Karpas-422 (cell line): ENCODE measurements at places on chromosomes 2 and 18. TPM values are rescaled to one million over a fixed set of nuclear protein-coding genes. Genes with fewer than 3 reads are reported as not detected.

GRCh38 chr2:23826040-23826439 lies 100.9 kb downstream of the ATAD2B start:
- peak; percentile 42 for DNase-seq
- H3K4me1 ChIP-seq: peaks cover 33% of the 10 kb centered on the region
- no peak overlapping the region for H3K4me3 ChIP-seq
- no peaks in the 10 kb centered on the region for H3K36me3 ChIP-seq
- no peaks in the 10 kb centered on the region for H3K27me3 ChIP-seq
- peak overlapping the region; percentile 51 for H3K27ac ChIP-seq

- H3K27ac ChIP-seq: no peak overlapping the region
- no peaks in the 10 kb centered on the region for H3K27me3 ChIP-seq
- H3K4me3 ChIP-seq: no peak overlapping the region
- DNase-seq: no peak
These were observed 53.7 kb downstream of the HS1BP3 start for GRCh38 chr2:20596973-20597859.

KCNE4 gene
- not detected in 2 replicates for total RNA-seq

GRCh38 chr2:120497261-120497977 lies 151.5 kb downstream of the INHBB start:
- H3K27me3 ChIP-seq: no peaks in the 10 kb centered on the region
- H3K4me3 ChIP-seq: no peak overlapping the region
- no peak overlapping the region for H3K27ac ChIP-seq
- H3K36me3 ChIP-seq: no peaks in the 10 kb centered on the region
- H3K4me1 ChIP-seq: no peaks in the 10 kb centered on the region

- no peaks in the 10 kb centered on the region for H3K27me3 ChIP-seq
- peaks cover 65% of the 10 kb centered on the region for H3K4me1 ChIP-seq
- H3K36me3 ChIP-seq: peaks cover 7% of the 10 kb centered on the region; the same call in 1 of the 2 replicates
These were observed at the start of gene AFF3 for GRCh38 chr2:100142393-100142792. TSS of gene AFF3 (minus strand) at chr2:100142590. CDS start at chr2:100104454, 38,136 bp downstream.

DNA sequence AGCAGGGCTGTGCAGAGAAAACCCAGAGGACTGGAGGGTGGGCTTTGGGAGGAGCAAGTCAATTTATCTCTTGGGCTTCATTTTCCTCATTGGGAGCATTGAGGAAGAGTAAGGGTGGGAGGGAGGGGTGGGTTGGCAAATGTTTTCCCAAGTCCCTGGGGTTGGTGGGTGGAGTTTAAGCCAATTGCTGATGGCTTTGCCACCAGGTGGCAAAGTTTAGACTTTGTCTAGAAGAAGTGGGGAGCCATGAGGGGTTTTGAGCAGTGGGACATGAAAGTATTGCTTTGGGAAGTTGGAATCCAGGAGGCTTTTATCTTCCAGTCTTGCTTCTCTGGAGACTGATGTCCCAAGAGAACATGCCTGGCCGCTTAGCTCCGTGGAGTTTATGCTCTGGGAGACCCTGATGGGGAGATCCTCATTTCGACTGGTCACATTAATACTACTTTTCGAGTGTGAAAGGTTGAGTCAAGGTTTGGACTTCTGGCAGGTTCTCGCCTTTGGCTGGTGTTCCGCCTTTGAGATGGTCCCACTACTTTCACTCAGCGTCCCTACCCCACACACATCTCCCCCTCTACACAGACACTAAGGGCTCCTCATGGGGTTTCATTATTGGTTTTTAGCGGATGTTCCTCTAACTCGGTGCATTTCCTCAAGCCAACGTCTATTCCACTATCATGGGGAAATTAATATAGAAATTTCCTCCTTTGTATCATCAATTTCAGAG lies 126.7 kb downstream of the PRKCE start:
- H3K27ac ChIP-seq: no peak overlapping the region
- H3K36me3 ChIP-seq: 0 out of 2 replicates have a peak, but pooled peaks cover 10% of the 10 kb centered on the region

RIT2 gene
- not detected in 2 replicates for total RNA-seq

GRCh38 chr2:85926931-85927661 lies 38.3 kb upstream of the ST3GAL5 start:
- H3K4me3 ChIP-seq: no peak overlapping the region
- DNase-seq: no peak
- no peak overlapping the region for H3K27ac ChIP-seq
- H3K27me3 ChIP-seq: no peaks in the 10 kb centered on the region
- no peaks in the 10 kb centered on the region for H3K36me3 ChIP-seq

GRCh38 chr2:161206471-161207032 lies 46.3 kb downstream of the TANK start:
- no peaks in the 10 kb centered on the region for H3K27me3 ChIP-seq
- DNase-seq: no peak
- peaks cover 94% of the 10 kb centered on the region for H3K36me3 ChIP-seq
- no peak overlapping the region for H3K4me3 ChIP-seq
- peaks cover 46% of the 10 kb centered on the region for H3K4me1 ChIP-seq

C1QL2 gene
- not detected in 2 replicates for total RNA-seq

DNA sequence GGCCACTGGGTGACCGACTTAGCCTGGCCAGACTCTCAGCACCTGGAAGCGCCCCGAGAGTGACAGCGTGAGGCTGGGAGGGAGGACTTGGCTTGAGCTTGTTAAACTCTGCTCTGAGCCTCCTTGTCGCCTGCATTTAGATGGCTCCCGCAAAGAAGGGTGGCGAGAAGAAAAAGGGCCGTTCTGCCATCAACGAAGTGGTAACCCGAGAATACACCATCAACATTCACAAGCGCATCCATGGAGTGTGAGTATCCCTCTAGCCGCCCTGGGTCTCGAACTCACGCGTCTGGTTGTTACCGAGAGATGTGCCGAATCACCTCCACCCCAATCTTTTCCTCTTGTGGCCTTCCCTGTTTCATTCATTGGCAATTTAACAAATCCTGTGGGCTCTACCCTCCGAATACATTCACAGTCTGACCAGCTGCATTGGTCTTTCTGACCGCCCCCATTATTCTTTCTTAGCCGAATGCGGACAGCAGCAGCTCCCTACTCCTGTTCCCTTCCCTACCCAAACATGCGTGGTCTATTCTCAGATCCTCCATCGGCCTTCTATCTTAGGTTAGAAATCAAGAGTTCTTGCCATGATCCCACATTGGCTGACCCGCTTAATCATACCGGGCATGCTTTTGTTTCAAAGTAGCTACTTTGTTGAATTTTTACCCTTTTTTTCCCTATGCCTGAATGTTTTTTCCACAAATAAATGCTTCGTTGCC lies 631 bp downstream of the RPL31 start:
- peaks cover 19% of the 10 kb centered on the region for H3K4me1 ChIP-seq
- H3K27ac ChIP-seq: peak overlapping the region; percentile 82
- peaks cover 53% of the 10 kb centered on the region for H3K36me3 ChIP-seq
- H3K4me3 ChIP-seq: peak overlapping the region; percentile 98
- no peak for DNase-seq

PARD6G gene
- not detected in 2 replicates for total RNA-seq

- H3K27ac ChIP-seq: no peak overlapping the region
- DNase-seq: no peak
- H3K36me3 ChIP-seq: no peaks in the 10 kb centered on the region
- no peaks in the 10 kb centered on the region for H3K27me3 ChIP-seq
- H3K4me1 ChIP-seq: no peaks in the 10 kb centered on the region
These were observed 255.3 kb downstream of the NR4A2 start for GRCh38 chr2:156077041-156077742.

DNA sequence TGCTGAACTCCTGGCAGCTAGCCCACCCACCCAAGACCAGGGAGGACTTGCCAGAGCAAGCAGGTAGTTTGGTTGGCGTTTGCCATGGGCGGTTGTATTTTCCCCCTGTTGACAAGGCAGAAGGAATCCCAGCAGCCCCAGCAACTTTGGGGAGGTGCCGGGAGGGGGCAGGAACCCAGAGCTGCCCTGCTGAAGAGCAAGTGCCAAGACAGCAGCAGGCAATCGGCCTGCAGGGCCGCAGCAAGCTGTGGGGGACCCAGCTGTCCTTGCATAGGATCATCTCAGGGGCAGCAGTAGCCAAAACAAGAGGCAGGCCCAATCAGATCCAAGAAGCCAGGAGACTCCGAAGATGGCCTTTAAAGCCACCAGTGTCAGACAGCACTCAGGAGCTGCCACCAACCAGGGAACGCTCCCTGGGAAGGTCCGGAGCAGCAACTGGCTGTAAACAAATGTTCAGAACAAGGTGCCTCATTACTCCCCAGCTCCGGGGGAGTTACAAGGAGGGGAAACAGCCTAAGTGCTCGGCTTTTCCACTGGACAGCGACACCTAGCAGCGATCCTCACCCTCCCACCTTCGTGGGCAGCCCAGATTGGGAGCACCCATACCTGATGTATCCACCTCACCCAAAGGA lies 2.1 kb downstream of the ST8SIA5 start:
- H3K27ac ChIP-seq: no peak overlapping the region
- H3K4me1 ChIP-seq: peaks cover 16% of the 10 kb centered on the region
- no peaks in the 10 kb centered on the region for H3K36me3 ChIP-seq
- no peak for DNase-seq
- H3K4me3 ChIP-seq: no peak overlapping the region

POTEC gene
- not detected in 2 replicates for total RNA-seq

GRCh38 chr2:222336442-222336841 lies 37.6 kb upstream of the PAX3 start:
- no peak overlapping the region for H3K27ac ChIP-seq
- H3K27me3 ChIP-seq: no peaks in the 10 kb centered on the region
- no peaks in the 10 kb centered on the region for H3K36me3 ChIP-seq

- no peak overlapping the region for H3K27ac ChIP-seq
- H3K4me3 ChIP-seq: no peak overlapping the region
- no peaks in the 10 kb centered on the region for H3K4me1 ChIP-seq
- no peaks in the 10 kb centered on the region for H3K27me3 ChIP-seq
- no peak for DNase-seq
These were observed 68.9 kb downstream of the DCC start for GRCh38 chr18:52408800-52409302.

DNA sequence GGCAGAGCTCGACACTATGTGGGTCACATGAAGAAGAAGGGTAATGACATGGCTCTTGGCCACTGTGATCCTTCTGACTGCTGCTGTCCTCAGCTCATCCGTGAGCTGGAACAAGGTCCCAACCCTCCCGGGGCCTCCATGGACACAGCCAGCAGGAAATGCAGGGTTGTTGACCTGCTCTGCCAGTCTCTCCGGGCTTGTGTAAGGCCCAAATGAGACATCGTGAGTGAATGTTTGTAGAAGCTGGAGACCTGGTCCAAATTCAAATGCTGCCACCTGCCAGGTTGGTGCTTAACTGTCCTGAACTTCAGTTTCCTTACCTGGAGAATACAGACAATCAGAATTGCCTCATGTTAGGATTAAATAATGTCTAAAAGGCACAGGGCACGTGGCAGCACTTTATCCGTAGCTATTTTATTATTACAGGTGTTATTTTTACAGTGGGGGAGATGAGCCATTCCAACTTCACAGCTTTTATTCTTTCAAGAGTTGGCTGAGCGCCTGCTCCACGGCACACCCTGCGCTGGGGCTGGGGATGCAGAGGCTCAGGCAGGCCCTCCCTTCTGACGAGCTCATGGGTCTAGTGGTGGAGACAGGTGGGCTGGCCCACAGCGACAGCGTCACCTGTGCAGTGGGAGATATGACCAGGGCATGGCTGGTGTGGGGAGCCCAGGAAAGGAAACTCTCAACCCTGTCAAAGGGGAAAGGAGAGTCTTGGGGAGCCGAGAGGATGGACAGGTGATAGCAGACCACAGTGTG lies 15.1 kb downstream of the ARHGEF4 start:
- H3K27ac ChIP-seq: no peak overlapping the region
- no peak overlapping the region for H3K4me3 ChIP-seq
- H3K27me3 ChIP-seq: no peaks in the 10 kb centered on the region
- DNase-seq: no peak

GRCh38 chr2:65382776-65383357 lies 49.5 kb downstream of the SPRED2 start:
- peaks cover 4% of the 10 kb centered on the region; the same call in 1 of the 2 replicates for H3K27me3 ChIP-seq
- no peak for DNase-seq
- H3K4me3 ChIP-seq: no peak overlapping the region
- peaks cover 23% of the 10 kb centered on the region for H3K4me1 ChIP-seq
- H3K36me3 ChIP-seq: no peaks in the 10 kb centered on the region
- H3K27ac ChIP-seq: no peak overlapping the region

DNA sequence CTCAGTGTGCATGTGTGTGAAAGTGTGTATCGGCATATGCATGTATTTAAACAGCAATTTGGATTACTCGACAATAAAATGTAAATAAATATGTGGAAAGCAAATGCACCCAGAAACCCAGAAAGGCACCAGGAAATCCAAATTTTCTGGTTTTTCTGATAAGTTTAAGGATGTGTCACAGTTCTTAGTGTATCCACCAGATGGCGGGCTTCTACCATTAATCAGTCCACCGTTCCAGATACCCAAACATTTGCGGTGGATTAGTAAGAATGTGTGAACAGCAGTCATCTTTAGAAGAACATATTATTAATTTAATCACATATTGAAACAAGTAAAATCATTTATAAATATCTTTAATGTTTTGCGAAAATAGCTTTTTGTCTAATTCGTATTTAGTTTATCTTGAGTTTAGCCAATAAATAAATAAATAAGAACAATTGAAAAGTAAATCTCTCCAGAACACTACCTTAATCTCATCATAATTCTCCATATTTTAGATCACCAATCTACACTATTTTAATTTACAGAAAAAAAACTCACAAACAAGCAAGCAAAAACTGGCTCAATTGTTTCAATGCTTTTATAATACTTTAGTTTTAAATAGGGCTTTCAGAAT lies 298.9 kb downstream of the DSEL start:
- no peak overlapping the region for H3K27ac ChIP-seq
- H3K4me1 ChIP-seq: no peaks in the 10 kb centered on the region
- no peaks in the 10 kb centered on the region for H3K27me3 ChIP-seq
- DNase-seq: peak; percentile 83

GRCh38 chr2:182186132-182186735 lies 200.6 kb downstream of the PPP1R1C start:
- H3K4me1 ChIP-seq: no peaks in the 10 kb centered on the region
- H3K4me3 ChIP-seq: no peak overlapping the region
- H3K27ac ChIP-seq: no peak overlapping the region
- no peaks in the 10 kb centered on the region for H3K27me3 ChIP-seq
- H3K36me3 ChIP-seq: no peaks in the 10 kb centered on the region

CAVIN2 gene
- 2.7 and 3.1 TPM in 2 replicates for total RNA-seq

DNA sequence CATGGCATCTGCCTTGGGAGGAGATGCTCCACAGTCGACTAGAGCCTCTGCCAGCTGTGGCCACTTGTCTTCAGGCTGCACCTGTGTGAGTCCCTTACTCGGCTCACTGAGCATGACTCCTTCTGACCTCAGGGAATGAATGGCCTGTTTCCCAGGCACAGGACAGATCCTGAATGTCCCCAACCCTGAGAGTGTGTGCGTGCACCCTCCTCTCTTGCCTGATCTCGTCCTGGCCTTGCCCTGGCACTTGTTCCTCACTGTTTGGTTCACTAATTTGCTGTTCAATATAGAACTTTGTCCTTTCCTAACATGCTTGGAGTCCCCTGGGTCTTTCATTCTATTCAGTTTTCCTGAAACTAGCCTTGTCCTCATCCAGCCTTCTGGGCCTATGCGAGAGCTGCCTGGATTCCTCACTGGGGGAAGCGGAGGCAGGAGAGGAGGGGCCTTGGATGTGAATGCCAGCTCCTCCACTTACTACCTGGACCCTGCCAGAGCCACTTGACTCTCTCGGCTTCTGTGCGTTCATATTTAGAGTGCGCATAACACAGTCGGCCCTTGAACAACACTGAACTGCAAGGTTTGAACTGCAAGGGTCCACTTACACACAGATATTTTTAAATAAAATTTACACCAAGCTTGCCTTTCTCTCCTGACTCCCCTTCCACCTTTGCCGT lies 184.8 kb downstream of the ACKR3 start:
- H3K36me3 ChIP-seq: no peaks in the 10 kb centered on the region
- no peak overlapping the region for H3K4me3 ChIP-seq
- no peak overlapping the region for H3K27ac ChIP-seq
- no peak for DNase-seq
- no peaks in the 10 kb centered on the region for H3K27me3 ChIP-seq
- no peaks in the 10 kb centered on the region; the same call in 1 of the 2 replicates for H3K4me1 ChIP-seq

MARCO gene
- not detected in 2 replicates for total RNA-seq

XIRP2 gene
- total RNA-seq: not detected in 2 replicates
